ENCODE measurements at places on chromosomes 11 and 22.
A peak's percentile ranks its signal among the peaks of the same experiment; 100 is the strongest.

DNA sequence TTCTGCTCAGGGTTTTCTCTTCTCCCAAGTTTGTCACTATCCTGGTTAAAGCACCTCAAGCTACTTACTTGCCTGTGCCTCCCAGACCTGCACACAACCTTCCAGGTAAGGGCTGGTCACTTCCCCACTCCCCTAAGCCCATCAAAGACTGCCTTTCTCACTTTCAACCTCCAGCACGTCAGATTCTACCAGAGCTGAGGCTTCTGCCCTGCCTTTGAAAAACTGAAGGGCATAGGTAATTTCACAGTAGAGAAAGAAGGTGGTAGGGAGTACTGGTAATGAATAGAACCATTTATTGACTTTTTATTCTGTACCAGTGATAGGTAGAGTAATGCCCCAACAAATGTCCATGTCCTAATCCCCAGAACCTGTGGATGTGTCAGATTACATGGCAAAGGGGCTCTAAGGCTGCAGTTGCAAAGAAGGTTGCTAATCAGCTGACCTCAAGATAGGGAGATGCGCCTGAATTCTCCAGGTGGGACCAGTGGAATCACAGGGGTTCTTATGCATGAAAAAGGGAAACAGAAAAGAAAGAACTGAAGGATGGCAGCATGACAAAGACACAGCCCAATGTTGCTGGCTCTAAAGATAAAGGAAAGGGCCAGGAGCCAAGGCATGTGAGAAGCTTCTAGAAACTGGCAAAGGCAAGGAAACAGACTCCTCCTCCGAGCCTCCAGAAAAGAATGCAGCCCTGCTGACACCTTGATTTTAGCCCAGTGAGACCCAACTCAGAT is 89.0 kb downstream of the SLC1A2 start:
- no peak for DNase-seq

- DNase-seq = no peak
Observed at GRCh38 chr11:110290591-110291334, 5.7 kb downstream of the RDX start.

- DNase-seq = peak; percentile 52
Observed at GRCh38 chr11:46914363-46914762, 4.0 kb downstream of the LRP4 start.

GRCh38 chr11:121661880-121662486 is 209.2 kb upstream of the SORL1-AS1 start:
- DNase-seq = peak; percentile 60

GRCh38 chr11:121029813-121030445 is 6.0 kb downstream of the TBCEL start:
- DNase-seq = no peak

DNA sequence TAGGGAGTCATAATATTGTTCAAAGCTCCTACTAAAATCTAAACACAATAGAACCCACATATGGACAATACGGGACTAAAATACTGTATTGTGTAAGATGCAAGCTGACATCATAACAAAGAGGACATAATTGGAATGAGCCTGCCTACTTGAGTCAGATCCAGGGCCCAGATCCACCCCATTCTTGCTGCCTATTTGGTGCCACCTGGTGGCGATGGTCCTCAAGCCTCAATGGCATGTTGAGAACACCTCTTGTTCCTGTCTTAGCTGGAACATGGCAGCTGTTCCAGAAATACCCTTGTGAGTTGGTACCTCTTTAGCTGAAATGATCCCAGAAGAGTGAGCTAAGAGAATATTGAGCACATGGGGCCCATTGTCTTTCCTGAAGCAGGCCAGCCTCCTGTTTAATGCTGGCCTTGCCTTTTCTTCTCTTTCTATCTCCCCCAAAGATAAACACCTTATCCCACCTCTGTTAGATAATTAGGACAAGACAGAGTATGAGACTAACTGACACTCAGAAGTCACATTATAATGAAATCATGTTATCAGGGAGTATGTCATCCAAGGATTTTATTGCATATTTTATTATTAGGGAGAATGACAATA is 680.9 kb upstream of the ANO5 start:
- peak; percentile 85 for DNase-seq

Data from astrocyte of the hippocampus (primary cell).